ENCODE measurements at places on chromosomes 3 and 15.

- no peak for DNase-seq
These were observed 26.3 kb downstream of the THSD4 start for GRCh38 chr15:71141572-71141971.

- no peak for DNase-seq
These were observed 30.3 kb downstream of the SEC61A1 start for GRCh38 chr3:128082546-128082945.

DNA sequence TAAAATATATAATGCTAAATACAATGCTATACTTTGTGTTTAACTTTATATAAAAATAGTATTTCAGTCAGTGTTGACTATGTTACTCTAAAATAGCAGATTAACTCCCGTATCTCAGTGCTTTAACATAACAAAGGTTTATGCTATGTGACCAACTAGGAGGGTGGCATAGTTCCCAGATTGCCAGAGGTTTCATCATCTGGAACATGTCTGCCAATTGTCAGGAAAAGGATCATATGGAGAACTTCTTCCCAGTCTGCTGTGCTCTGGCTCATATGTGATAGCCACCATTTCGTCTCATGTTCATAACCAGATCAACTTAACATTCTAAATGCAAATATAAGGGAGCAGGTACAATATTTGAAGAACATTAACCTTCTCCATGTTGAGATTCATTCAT lies 720.2 kb downstream of the MCTP2 start:
- no peak for DNase-seq

DNA sequence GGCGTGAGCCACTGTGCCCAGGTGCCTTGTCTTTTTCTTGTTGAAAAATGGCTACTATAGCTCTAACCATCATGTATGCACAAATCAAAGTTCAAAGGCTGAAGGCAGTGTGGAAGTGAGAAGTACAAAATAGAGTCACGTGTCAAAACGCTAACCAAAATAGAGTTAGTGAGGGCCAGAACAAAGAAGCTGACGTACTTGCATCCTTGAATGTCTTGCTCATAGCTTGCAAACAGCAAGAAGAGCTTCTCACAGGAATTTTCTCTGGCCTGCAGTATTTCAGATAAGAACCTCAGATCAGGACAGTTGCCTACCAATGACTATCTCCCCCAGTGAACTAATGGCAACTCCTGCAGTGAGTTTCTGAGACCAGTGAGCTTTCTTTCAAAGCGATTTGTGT lies 713.5 kb downstream of the GRM7 start:
- DNase-seq, result no peak

DNA sequence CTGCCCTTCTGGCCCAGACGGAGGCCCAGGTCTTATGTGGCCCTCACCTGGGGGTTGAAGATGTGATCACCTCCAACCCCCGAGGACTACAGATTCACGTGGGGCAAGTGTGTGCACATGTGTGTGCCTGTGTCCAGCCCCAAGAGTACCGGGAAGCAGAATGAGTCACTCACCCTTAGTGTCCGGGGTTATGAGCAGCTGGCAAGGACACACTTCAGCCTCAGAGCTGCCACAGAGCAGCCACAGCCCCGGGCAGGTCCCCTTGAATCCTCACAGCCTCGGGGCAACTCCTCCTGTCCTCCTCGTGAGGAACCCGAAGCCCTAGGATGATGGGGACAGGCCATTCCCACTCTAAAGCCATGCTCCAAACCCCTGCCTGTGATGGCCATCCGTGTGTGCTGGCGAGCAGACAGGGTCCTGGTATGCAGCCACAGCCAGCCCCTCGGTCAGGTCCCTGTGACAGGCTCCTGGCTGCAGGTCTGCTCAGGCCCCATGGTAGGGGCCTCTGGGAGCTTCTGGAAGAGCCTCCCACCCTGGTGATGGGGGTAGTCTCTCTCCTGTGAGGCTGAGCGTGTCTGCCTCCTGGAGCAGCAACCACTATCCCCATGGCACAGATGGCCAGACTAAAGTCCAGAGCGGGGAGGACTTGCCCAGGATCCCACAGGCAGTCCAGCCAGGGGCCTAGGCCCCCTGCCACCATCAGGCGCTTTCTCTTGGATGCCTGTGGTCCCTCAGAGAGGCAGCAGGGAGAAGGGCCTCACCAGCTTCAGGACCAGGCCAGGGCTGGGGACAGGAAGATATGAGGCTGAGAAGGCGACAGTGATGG lies 852 bp downstream of the STAB1 start:
- no peak for DNase-seq

DNA sequence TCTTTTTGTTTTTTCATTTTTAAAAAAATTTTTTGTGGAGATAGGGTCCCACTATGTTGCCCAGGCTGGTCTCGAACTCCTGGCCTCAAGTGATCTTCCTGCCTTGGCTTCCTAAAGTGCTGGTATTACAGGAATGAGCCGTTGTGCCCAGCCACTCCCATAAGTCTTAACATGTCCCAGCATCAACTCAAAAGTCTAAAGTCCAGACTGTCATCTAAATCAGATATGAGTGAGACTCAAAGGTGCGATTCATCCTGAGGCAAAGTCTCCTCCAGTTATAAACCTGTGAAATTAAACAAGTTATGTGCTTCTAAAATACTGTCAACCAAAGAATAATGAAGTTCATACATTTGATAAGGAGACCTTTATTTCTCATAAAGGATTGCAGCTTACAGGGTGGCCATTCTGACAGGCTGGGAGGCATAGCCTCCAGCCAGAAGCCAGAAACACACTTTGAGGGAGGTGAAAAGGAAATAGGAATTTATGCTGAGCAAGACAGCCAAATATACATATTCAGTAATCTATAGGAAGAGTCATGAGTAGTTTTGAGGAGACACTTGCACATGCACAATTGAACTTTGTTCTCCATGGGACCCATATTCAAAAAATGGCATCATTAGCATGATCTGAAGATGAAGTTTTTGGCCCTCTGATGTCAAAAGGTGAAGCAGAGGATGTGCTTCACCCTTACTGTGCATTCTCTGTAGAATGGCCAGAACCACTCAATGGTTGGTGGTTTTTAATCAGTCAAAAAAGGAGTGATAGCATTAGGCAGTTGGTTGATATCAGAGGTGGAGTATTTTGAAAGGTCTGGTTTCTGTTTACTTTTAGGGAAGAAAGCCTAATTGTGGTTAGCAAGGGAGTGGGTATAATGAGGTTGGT lies 11.0 kb upstream of the ZNF662 start:
- no peak for DNase-seq

DNA sequence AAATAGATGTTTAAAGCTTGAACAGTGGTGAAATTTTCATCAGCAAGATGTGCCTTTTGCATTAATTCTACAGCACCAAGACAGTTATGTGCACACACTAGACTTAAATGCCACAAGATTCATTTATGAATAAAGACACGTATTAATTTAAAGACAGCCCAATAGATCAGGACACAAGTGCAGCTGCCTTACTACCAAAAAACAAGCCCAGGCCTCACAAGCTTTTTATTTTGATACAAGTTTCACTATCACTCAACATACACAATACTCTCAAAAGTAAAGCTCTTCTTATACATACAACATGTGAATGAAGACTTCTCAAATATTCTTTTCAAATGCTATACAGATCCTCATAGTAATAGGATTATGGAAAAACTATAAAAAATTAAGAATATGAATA lies 2.4 kb downstream of the ACAP2 start:
- DNase-seq, result no peak

DNA sequence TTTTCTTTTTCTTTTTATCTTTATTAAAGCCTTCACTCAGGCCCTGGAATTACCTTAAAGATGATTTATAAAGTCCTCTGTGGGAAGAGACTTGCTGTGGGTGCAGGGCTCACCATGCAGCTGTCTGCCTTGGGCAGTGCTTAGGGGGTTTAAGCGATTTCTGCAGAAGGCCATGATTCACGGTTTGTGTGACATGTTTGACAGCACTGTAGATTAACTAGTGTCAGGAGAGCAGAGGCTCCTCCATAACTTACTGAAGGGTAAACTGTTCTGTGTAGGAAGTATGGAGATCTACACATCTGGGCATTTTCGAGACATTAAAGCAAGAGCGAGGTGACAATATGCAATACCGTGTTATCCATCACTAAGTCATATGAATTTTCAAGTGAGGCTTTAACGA lies 137.7 kb downstream of the LRIG1 start:
- DNase-seq, result no peak

DNA sequence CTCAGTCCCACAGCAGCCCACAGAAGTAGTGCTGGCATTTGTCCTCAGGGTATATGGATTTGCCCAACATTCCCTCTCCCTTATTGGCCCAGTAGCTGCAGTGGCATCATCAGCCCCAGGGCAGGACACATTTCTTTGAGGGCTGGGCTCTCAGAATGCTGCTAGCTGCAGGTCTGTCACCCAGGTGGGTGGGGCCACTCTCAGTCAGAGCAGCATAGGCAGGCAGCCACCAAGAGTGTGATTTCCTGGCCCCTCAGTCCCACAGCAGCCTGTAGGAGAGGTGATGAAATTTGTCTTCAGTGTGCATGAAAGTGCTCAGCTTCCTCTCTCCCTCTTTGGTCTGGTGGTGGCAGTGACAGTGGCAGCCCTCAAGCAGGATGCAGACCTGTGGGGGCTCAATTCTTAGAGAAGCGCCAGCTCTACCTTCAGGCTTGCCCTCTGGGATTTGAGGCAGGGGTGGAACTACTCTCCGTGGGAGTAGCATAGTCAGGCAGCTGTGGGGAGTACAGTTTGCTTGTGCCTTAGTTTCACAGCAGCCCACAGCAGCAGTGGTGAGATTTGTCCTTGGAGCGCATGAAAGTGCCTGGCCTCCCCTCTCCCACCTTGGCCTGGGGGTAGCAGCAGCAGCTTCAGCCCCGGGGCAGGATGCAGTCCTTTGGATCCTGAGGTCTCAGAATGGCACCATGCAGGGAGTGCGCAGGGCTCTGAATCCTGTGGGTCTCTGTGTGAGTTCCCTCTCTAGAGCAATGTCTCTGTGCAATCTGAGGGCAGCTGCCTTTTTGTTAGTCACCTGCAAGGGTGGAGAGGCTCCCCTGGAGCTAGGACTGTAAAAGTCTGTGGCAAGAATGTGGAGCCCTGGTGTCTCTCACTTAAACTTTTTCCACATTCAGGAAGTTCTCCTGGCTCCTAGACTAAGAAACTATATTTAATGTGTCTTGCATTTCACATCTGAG lies 1229.1 kb downstream of the ROBO2 start:
- DNase-seq, result no peak

- no peak for DNase-seq
These were observed 163.5 kb upstream of the EOMES start for GRCh38 chr3:27885641-27886040.

DNA sequence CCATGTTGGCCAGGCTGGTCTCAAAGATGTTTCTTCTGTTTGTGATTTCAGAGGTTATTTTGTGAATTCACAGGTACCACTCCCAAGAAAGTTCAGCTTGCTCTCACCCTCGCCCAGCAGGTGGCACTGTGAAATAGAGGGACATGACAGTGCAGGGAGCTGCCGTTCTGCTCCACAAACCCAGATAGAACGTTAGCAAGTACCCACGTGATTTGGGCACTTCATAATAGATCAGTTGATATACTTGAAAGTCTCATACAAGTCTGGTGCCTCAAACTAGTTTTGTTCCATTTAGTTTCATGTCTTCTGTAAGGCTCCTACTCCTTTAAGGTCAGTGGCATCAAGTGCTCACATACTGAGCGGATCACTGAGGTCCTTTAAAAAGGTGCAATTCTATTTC lies 45.5 kb downstream of the FILIP1L start:
- DNase-seq, result peak; percentile 82

DNA sequence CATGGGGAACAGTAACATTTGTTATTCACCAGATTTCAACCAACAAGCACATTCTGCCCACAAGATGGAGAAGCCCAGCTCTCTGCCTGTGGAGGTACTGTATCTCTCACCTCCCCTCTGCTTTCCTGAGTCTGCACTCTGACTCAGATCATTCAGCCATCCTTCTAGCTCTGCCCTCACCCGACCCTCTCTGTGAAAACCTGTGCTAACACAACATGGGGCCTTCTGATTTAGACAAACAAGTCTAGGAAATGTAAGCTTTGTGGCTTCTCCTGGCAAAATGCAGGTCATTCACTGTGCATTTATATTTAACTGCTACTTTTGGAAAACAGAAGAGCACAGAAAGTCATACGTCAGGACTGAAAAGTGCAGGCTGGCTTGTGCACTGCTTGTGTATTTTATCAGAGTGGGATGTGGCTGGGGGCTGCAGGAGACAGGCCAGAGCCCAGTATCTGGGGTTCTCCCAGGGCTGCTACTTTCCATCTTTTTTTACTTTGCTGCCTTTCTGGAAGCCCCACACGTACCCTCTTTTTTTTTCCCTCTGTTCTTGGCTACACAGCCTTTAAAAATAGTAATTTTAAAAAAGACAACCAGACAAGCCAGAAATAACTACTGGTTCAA lies 50.8 kb downstream of the SUSD5 start:
- no peak for DNase-seq

- DNase-seq, result peak; percentile 9
These were observed 16.4 kb downstream of the CCDC12 start for GRCh38 chr3:46960081-46960701.

DNA sequence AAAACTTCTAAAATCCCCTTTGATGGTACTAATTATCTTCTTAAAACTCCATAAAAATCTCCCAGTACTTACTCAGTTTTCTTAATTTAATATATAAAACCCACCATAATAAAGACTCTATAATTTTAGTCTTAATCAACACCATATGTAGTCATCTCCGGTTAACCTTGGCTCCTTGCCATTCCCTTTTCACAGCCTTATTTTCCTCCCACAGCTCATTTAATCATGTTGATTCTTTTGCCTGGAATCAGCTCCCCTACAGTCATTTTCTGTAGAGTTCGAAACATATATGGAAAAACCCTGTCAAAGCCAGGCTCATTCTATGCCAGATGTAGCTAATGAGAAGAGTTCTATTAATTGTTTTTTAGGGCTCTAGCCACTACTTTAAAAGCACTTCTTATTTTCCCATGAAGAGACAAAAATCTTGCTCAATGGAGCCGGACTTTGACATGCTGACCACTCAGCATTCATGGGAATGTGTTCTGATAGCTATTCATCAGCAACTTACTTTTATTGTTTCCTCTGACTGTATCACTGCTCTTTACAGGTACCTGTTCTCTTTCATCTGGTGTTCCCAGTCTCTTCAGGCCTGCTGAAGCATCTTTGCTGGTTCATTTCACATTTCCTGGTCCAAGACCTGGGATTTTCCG lies 573.4 kb downstream of the NAALADL2 start:
- DNase-seq, result peak; percentile 95

Measured in NCI-H69 (cell line).